ENCODE measurements at places on chromosomes 6 and 20.
A peak's percentile ranks its signal among the peaks of the same experiment; 100 is the strongest.

DNA sequence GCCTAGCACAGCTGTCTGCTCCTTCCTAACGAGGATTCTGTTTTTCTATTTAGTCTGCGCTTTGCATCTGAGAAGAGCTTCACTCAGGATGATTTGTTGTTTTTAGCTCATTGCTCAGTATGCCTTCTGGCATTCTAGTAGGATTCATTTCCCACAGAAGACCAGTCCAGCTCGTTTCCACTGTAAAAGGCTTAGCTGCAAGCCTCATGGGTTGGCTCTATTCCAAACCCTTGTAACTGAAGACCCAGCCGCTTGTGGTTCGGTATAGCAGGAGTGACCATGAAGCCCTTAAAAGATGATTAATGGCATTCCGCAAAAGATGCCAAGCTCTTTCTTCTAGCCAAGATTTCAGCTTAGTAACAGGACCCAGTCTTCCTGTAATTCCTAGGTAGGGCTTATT lies 7.2 kb downstream of the ADGRF1 start:
- DNase-seq = peak; percentile 87

DNA sequence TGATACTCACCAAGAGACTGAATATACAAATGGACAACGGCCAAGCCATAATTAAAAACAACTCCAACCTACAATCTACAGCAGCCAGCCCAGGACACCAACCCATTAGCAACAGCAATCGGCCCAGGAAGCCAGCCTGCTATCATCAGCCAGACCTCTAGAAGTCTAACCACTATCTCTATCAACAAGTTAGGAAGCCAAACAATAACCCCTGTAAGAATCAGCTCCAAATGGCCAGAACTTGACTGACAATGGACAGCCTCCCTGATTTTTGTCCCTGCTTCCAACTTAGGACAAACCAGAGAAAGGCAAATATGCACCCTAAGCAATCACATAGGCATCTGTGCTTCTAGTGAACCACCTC lies 511.8 kb upstream of the JARID2 start:
- DNase-seq = no peak

DNA sequence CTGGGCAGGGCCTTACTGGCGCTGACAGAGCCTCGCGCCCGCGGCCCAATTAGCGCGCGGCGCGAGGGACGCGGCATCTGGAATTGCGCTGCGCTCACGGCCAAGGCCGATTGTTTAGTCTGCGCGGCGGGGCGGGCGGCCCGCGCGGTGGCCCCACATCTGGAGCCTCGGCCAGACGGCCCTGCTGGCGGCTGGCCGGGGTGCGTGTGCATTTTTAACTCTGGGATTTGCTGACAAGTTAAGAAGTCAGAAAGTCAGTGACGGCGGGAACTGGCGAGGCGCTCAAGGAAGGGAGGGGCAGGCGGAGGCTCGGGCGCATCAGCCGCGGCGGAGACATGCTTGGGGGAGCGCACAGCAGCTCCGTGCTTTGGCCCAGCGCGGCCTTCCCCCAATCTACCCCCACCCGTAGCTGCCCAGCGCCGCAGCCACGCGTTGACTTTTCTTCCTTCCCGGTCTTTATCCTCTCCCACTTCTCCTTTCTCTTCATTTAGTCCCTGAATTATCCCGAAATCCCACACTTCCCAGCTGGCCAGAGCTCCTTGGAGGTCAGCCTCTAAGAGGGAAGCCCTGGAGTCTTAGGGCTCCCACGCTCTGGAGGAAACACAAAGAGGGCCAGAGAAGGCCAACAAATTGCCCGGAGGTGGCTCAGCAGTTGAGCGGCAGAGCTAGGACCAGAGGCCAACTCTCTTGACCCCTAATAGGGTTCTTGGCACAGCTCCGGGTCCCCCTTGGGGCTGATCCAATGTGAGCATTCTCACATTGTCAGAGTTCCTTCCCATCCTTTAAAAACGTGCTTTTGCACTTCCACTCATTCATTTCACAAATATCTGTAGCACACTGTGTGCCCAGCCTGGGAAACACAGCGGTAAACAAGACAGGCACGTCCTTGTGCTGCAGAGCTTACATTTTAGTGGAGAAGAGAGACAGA lies 40.8 kb upstream of the FOXP4 start:
- no peak for DNase-seq

- DNase-seq = no peak
Observed at GRCh38 chr6:18101873-18102272, 20.6 kb downstream of the NHLRC1 start.

DNA sequence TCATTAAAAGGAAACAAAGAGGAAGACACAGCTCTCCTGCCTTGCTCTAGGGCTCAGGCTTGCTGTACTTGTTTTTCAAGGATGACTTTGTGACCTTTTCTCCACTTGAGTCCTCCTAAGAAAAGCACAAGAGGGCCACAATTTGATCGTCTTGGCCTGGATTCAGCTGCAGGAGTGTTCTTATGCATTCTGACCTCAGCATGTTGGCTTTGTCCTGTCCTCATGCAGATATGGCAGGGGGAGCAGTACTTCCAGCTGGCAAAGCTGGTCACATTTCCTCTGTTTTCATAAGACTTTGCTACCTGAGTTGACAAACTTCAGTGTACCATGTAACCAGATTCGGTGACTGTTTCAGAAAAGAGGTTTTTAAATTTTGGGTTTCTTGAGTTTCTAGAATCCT lies 30.8 kb downstream of the KDM1B start:
- DNase-seq = no peak
